ENCODE measurements at places on chromosomes 6 and 20.

GRCh38 chr6:88177961-88178464, 11.9 kb upstream of the CNR1 start:
- DNase-seq, result no peak

- DNase-seq, result no peak
Observed at GRCh38 chr6:37731371-37731770, 33.7 kb upstream of the MDGA1 start.

- no peak for DNase-seq
Observed at GRCh38 chr20:50680105-50680960, 11.0 kb downstream of the RIPOR3 start.

DNA sequence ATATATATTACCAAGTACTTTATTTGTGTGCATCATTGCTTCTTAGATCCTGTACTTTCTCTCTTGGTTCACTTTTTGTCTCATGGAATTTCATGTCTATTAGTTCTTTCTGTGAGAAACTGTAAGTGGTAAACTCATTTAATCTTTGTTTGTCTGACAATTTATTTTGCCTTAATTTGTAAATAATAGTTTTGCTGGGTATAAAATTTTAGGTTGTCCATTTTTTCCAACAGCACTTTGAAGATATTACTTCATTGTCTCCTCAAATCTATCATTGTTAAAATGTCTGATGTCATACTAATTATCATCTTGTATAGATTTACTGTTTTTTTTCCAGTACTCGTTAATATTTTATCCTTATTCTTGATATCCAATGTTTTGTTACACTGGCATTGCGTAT, 205.2 kb upstream of the CDYL start:
- no peak for DNase-seq

DNA sequence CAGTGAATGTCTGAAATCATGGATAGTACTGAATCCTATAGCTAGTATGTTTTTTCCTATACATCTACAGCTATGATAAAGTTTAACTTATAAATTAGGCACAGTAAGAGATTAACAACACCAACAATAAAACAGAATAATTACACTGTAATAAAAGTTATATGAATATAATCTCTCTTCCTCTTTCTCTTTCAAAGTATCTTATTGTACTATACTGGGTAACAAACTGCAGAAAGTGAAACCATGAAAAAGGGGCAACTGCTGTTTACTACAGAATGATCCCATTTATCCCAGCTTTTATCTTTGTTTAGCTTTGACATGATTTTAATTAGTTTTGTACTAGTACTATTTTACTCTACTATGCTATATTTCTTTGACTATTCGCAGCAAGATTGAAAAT, 25.8 kb downstream of the ESF1 start:
- DNase-seq, result no peak

DNA sequence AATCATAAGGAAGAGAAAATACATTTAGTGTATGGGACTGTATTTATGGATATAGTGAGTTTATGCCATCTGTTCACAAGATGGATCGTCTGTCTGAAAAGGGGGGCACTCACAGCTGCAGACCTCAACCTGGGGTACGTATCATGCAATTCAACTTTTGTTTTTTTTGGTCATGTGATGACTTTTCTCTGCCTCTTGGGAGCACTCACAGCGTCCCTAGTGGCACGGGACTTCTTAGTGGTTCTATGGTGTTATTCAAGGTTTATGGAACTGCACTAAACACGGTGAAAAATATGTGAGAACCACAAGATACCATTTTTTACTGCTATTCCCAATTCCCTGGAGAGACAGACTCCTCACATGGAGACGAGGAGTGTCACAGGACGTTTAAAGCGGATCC, 60.4 kb upstream of the MPC1 start:
- no peak for DNase-seq

- DNase-seq, result no peak
Observed at GRCh38 chr6:37675606-37676005, 22.1 kb downstream of the MDGA1 start.

DNA sequence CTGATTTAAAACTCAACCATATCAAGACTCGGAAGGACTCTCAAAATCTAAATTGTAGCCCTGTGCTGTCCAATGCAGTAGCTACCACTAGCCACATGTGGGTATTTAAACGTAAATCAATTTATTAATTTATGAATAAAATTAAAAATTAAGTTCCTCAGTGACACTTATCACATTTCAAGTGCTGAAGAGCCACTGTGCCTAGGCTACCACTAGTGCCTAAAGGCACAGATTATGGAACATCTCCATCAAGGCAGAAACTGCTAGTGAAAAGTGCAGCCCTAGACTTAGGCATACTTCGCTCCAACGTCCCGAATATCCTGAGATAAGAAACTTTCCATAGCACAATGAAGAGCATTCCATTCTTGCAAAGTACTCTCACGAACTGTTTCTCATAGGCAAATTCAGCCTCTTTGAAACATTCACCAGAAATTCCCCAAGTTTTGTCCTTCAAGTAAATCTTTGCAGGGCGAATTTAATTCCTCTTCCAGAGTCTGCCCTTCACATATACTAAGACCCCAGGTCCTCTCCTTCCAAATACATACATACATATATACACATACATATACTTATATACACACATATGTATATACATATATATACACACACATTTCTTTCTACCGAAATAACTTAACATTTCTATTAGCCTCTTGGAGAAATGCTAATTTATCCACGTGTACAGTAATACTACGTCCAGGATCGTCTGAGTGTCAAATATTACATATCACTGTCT, 1.3 kb downstream of the SUPT3H start:
- no peak for DNase-seq

GRCh38 chr6:49557177-49557576, 6.7 kb downstream of the C6orf141 start:
- DNase-seq, result no peak

DNA sequence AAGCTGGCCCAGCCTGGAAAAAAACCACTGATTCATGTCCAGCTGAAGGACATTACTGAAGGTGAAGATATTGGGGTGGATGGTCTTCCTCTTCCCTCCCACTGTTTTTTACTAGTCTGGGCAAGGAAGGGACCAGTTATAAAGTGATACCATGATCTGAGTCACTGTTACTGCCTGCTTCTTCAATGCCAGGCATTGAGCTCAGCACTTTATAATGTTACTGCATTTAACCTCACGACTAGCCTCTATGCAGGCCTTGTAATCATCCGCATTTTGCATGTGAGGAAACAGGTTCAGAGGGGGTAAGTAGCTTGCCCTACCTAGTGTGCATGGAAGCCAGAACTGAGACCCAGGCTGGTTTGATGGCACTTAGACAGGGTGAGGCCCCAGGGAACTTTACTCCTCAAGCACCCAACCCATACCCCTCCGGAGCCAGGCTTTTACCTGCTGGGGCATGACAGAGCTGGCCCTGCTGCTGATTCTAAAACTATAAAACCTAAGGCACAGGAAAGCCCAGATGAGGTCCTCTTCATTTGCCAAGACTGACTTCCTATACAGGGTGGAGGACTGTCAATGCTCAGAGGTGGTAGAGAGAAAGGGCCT, 11.0 kb upstream of the KCNK5 start:
- DNase-seq, result no peak

DNA sequence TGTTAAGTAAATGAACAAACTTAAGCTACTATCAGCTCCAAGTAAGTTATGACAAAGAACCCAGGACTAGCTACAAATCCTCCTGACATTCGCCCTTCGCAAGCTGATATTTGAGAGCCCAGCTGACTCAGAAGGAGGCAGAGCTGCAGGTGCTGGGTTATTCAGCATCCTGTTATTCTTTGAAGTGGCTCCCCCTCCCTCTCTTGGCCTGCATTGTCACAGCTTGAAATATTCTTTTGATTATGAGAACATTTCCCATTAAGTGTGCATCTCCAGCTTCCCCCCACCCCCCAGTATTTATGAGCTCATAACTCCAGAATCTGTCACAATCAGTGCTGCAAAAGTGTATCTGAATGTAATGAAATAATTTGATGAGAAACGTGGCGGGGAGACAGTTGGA, 78.8 kb upstream of the RALY start:
- no peak for DNase-seq

- DNase-seq, result no peak
Observed at GRCh38 chr6:169162752-169163407, 90.8 kb downstream of the THBS2 start.

- peak; percentile 56 for DNase-seq
Observed at GRCh38 chr20:60693496-60694133, 558.4 kb upstream of the CDH4 start.

DNA sequence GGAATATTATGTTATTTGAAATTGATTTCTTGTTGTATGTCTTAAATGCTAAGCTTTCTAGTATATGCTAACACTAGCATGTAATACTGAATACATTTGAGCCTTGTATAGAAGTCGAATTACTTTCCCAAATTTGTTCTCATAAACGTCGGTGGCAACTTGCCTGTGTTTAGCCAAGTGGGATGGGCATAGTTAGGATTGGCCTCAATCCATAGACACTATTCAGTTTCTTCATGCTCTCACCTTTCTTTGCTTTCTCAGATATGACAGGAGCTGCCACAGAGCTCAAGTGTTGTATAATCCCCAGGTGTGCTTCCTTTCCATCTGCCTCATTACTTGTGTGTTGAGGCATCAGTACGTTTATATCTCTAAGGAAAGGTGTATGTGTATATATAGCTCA, 19.3 kb downstream of the ZNF334 start:
- no peak for DNase-seq

DNA sequence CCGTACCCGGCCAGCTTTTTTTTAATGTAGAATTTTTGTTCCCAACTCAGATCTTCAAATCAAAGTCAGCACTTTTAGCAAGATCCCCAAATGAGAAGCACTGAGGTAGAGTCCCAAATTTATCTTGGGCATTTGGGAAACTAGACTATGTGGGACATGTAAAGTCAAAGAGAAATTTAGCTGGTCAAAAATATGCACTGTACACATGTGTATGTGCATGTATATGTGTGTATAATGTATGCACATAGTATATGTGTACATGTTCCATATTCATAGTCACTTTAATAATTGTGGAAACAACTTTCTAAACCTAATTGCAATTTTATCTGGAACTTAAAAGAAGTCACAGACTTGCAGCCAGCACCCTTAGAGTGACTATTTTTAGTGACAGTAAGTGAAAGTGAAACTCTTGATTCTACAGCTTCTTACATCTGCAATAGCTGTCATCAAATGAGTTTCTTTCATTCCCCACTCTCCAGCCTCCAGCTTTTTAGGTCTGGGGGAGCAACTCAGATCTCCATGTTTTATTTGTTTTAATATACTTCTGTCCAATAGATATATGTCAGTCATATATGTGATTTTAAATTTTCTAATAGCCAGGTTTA, 53.6 kb downstream of the CDC40 start:
- no peak for DNase-seq

DNA sequence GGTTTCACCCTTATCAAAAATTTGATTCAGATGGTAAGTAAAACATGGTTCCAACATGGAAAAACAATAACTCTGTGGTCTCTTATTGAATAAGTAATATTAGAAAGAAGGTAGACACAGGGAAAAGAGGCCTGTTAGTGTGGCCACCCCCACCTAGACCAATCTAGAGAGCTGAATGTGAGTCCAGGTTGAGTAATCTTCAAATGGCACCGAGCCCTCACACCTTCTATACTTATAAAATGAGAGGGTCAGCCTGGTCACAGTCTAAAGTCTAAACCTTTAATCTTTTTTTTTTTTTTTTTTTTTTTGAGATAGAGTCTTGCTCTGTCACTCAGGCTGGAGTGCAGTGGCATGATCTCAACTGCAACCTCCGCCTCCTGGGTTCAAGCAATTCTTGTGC, 6.9 kb downstream of the FAM184A start:
- no peak for DNase-seq

- no peak for DNase-seq
Observed at GRCh38 chr6:156647140-156647784, 129.9 kb upstream of the ARID1B start.

- no peak for DNase-seq
Observed at GRCh38 chr20:62021793-62022385, 43.8 kb downstream of the TAF4 start.

DNA sequence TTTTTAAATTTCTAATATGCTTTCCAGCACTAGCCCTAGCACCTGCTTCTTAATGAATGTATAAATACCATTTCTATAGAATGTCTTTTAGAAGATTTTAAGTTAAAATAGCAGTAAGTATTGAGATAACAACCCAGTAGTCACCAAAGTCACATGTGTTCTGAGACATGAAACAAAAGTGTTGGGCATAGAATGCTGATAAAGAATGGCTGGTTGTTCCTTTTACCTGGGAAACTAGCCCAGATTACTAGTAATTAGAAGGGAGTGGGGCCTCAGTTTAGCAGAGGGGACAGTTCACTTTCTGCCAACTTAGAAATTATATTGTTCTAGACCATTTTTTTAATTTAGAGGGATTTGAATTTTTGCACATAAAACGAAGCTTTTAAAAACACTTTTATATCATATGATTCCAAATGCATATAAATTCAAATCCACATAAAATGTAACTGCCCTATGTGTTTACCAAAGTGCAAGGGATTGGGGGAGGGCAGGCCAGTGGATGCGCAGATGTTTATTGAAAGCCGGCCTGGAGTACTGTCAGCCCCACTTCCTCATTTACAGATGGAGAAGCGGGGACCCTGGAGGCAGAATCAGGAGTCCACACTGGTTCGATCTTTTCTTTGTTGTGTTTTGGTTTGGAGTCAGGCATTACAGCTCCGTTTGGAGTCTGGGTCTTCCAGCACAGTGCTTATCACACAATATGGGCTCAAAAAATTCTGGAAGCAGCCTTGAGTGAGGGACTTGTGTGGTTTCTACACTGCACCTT, 139.8 kb downstream of the ZDHHC14 start:
- DNase-seq, result no peak

DNA sequence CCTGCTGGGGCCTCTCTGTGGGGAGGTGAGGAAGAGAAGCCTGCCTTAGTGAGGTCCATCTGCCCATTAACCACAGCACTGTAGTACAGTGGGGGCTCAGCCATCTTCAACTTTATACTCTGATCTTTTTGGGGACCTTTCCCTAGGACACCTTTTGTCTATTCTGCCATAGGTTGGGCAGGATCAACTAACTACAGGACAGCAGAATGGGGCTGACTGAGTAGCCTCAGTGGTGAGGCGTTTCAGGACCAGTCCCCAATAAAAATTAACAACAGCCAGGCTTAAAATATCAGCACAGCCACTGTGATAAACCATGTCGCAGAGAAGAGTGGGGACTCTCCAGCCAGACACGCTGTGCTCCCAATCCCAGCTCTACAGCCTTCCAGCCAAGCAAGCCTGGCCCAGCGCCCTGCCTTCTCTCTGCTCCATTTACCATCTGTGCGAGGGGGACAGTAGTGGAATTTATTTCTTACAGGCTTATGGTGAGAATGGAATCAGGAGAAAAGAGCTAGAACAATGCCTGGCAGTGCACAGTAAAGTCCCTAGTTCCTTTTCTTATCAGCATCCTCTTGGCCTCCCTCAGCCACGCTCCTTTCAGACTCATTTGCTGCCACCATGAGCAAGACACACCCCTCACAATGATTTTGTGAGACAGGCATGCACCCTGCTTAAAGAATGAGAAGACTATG, 75.5 kb downstream of the SLC22A23 start:
- DNase-seq, result no peak

GRCh38 chr20:11372876-11373790, 544.6 kb upstream of the BTBD3 start:
- no peak for DNase-seq
